Activated naive CD8-positive, alpha-beta T cell treated with anti-CD3 and anti-CD28 coated beads, Interleukin-2, amount 50 U/mL, for 24 hours (primary cell): ENCODE measurements at places on chromosomes 11 and 22.

GRCh38 chr11:36488096-36488495 is 22.0 kb downstream of the TRAF6 start:
- no peak overlapping the region for H3K4me3 ChIP-seq
- no peak for DNase-seq
- H3K27ac ChIP-seq, result peak overlapping the region; percentile 59

- no peaks in the 10 kb centered on the region for H3K36me3 ChIP-seq
- H3K27ac ChIP-seq, result no peak overlapping the region
- H3K27me3 ChIP-seq, result no peaks in the 10 kb centered on the region
Observed at GRCh38 chr11:29159552-29160465, 857.0 kb downstream of the KCNA4 start.

DNA sequence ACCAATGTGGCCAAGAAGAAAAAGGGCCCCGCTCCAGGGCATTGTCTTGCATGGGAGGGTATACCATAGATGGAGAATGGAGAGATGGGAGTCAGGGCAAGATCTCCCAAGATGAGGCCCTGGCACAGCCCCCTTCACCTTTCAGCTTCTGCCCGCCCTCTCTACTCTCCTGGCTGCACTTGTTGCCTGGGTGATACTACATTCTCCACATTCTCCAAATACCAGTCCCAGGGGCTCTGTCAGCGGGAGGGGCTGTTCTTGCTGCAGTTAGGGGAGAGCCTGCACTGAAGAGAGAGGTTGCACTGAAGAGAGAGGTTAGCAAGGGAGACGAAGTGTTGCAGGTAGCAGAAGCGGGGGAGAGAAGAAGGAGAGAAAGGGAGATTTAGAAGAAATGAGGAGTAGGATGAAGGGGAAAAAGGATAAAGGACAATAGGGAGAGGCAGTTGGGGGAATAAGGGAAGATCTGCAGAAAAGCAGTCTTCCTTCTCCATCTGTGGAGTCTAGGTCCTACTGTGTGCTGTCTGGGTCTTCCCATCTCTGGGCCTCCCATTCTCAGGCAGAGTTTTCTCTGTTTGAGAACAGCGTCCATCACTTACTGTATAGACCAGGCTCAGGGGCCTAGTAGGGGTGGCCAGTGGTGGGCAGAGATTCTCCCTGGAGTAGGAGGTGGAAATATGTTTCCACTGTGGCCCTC is 8.0 kb downstream of the PHLDB1 start:
- H3K4me1 ChIP-seq, result peaks cover 8% of the 10 kb centered on the region
- H3K27me3 ChIP-seq, result peaks cover 10% of the 10 kb centered on the region
- no peak for DNase-seq
- H3K27ac ChIP-seq, result no peak overlapping the region

GRCh38 chr11:129950101-129951091 is 52.2 kb downstream of the PRDM10 start:
- DNase-seq, result no peak
- peaks cover 12% of the 10 kb centered on the region for H3K36me3 ChIP-seq
- peaks cover 12% of the 10 kb centered on the region for H3K4me1 ChIP-seq
- no peak overlapping the region for H3K4me3 ChIP-seq

- H3K4me1 ChIP-seq, result no peaks in the 10 kb centered on the region
- H3K36me3 ChIP-seq, result no peaks in the 10 kb centered on the region
- no peaks in the 10 kb centered on the region for H3K27me3 ChIP-seq
- DNase-seq, result no peak
Observed at GRCh38 chr11:26947379-26947844, 46.5 kb upstream of the FIBIN start.

GRCh38 chr11:798093-798713 is at the start of gene SLC25A22:
Gene SLC25A22, minus strand, starts transcription at chr11:798281. Its CDS starts 3,275 bp downstream, at chr11:795006.
- H3K27ac ChIP-seq, result peak within 1 kb of the TSS; percentile 84
- peak; percentile 93 for DNase-seq
- H3K4me3 ChIP-seq, result peak within 1 kb of the TSS; percentile 92
- H3K36me3 ChIP-seq, result peaks cover 2% of the 10 kb centered on the region

DNA sequence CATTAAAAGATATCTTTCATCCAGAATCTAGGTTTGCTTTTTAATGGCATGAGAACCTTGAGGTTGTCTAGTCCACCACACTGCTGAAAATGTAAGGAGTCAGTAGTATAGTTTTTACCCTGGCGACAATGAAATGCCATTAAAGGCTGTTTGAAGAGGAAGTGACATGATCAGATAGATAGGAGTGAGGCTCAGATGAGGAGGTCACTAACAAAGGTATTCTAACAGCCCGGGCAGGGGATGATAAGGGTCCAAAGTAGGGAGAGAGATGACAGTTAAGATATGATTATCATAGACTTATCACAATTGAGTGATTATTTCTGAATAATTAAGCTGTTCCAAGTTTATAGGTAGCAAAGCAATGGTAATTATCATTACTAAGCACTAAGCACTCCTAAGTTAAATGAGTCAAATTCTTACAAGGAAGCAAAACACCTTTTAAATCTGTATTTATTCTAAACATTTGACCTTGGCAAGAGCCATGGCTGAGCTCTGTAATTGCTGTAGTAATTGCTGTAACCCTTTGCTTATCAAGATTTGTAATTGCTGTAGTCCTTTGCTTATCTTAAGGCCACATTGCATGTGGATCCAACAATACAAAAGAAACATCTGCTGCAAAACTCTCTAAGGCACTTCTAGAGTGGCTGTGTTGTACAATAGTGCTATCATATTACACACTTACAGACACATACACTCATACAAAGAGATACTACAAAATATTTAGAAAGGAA is 92.6 kb downstream of the ENTHD1 start:
- no peak for DNase-seq
- no peak overlapping the region for H3K4me3 ChIP-seq
- peaks cover 3% of the 10 kb centered on the region for H3K36me3 ChIP-seq
- H3K4me1 ChIP-seq, result no peaks in the 10 kb centered on the region

DNA sequence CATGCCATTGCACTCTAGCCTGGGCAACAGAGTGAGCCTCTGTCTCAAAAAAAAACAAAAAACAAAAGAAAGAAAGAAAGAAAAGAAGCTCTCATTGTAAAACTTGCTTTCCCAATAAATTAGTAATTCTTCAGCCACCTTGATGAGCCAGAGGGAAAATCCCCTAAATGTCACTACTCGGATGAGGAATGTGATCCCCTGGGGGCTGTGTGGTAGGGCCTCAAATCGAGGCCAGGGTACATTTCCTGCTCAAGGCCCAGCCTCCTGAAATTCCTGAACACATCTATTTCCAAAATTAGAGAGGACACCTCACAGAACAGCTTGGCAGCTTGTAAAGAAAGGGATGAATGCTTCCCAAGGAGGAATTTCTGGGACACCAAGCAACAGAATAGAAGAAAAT is 147.1 kb upstream of the SESN3 start:
- H3K27ac ChIP-seq, result no peak overlapping the region
- no peak for DNase-seq
- no peak overlapping the region for H3K4me3 ChIP-seq
- no peaks in the 10 kb centered on the region for H3K4me1 ChIP-seq
- peaks cover 3% of the 10 kb centered on the region for H3K27me3 ChIP-seq
- peaks cover 2% of the 10 kb centered on the region for H3K36me3 ChIP-seq
